ENCODE measurements at places on chromosomes 12 and 14. TPM values are rescaled to one million over a fixed set of nuclear protein-coding genes. Genes with fewer than 3 reads are reported as not detected.

RFLNA gene
- 1.1 TPM for total RNA-seq

TAS2R7 gene
- total RNA-seq: not detected

TPPP2 gene
- 0.62 TPM for total RNA-seq

PPP1R1A gene
- total RNA-seq: 1.1 TPM

SLC10A1 gene
- 0.23 TPM for total RNA-seq

PCED1B gene
- 22.1 TPM for total RNA-seq

LTB4R2 gene
- 8.2 TPM for total RNA-seq

MGST1 gene
- total RNA-seq: 412 TPM

DNA sequence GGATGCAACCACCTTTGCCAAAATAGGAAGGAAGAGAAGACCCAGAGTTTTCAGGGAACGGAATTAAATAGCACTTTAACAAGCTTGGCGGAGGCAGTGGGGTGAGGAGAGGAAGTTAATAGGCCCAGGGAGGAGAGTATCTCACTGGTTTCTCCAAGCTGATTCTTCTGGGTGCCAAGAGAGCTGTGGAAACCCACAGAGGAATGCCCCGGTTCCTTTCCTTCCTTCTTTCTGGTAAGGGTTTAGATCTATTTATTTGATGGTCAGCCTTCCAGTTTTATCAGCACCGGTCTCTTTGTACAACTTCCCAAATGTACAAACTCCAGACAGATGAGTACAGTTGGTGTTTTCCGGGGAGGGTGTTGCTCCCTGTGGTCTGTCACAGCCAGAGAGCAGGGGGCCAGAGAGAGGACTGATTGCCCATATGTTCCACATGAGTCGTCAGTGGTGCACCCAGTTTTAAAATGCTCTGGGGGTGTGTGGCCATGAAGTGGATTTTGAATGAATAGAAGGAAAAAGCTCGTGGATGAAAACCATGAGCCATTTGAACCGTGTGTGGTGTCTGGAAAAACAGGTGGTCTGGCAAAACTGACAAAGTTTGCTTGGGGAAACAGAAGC is 26.6 kb downstream of the PRKCH start:
- DNase-seq: no peak

GRCh38 chr12:124422570-124423523 is 128.0 kb downstream of the RFLNA start:
- peak; percentile 93 for DNase-seq

DNA sequence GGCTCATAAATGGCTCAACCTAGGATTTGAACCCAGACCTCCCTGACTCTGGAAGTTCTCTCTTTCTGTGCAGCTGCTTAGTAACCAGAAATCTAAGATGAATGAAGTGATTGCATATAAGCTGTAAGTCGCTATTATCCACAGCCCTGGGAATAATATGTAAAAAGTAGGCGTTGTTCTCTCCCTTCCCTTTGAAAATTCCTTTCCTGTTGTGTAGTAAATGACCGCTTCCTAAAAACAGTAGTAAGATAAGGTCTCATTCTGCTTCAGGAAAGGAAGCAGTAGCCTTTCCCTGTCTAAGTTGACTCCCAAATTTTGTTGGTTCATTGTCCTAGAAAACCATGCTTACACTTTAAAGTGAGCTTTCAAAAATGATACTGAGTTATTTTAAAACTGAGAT is 418.3 kb downstream of the EGLN3 start:
- DNase-seq: no peak

DNA sequence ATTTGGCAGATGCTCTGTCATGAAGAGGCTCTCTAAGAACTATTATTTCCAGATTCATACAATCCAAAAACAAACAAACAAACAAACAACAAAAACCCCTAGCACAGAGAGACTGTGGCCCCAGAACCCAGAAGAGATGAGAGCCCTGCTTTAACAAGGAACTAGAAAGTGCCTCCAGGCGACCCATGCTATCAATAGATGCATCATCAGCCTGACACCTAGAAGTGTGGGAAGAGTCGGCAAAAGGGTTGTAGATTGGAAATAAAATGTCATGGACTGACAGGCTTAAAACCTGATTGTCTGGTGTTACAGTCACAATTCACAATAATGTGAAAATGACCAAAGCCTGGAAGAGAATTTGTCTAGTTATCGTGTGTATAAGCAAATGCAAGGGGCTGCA is 50.6 kb upstream of the FLRT2 start:
- no peak for DNase-seq

- no peak for DNase-seq
Measured at GRCh38 chr12:121214166-121214777, 4.3 kb downstream of the P2RX4 start.

DNA sequence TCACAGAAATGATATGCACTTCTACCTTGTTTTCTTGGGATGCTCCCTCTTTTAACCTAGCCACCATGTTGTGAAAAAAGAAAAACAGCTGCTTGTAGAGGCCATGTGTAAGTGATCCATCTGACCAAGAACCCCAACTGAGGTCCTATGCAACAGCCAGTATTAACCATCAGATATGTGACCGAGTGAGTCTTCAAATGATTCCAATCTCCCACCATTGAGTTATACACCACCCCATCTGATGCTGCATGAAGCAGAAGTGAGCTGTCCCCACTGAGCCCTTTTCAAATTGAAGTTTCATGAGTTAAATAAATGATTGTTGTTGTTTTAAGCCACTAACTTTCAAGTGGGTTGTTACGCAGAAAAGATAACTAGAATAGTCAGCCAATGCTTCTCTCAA is 20.6 kb upstream of the USP15 start:
- no peak for DNase-seq

GRCh38 chr12:61161961-61162360 is 1098.2 kb upstream of the USP15 start:
- DNase-seq: no peak

DNA sequence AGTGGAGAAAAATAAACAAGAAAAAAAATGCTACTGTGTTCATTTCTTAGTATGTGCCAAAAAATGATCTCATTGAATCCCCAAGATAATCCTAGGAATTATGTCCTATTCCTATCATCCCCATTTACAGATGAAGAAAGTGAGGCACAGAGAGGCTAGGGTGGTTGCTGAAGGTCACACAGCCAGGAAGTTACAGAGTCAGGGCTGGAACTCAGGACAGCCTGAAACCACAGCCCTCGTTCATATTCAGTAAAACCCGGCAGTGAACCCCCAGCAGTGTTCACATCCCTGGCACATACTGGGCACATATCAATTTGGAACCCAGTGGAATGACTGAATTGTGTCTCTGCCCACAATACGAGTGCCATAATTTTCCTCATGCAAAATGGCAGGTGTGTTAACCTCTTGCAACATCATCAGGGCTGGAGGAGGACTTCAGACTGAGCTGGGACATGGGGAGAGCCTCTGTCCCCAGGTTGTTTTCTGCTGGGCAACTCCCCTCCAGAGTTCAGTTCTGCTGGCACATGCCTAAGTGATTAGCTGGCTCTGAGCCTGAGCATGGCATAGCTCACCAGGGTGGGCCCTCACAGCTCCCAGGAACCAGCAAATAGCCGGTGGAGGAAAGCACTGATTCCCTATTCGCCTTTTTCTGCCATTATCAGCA is 2.0 kb upstream of the PPP1CC start:
- no peak for DNase-seq

DNA sequence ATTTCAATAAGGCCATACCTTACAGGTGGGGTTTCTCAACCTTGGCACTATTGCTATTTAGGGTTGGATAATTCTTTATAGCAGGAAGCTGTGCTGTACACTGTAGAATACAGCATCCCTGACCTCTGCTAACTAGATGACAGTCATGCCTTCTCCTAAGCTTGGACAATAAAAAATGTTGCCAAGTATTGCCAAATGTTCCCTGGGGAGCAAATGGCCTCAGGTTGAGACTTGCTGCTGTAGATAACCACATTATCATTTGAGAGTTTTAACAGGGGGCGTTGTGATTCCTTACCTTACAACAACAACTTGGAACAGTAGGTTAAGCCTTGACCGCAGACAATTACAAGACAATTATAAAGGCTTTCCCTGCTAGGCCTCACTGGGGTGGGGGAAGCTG is 1073.6 kb upstream of the TMEM132C start:
- no peak for DNase-seq

DNA sequence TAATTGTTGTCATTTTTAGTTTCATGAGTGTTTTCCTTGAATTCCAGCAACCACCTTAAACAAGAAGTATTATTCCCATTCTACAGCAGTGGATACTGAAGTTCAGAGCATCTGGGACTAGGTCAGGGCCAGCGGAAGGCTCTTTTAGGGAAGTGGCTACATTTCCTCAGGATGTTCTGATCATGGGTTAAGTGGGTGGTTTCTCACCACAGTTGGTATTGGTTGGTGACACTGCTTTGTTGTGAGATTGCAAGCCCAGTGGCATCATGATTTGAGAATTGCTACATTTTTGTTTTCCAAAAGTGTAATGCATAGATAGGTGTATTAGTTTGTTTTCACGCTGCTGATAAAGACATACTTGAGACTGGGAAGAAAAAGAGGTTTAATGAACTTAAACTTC is 47.1 kb downstream of the SYNE2 start:
- no peak for DNase-seq

DNA sequence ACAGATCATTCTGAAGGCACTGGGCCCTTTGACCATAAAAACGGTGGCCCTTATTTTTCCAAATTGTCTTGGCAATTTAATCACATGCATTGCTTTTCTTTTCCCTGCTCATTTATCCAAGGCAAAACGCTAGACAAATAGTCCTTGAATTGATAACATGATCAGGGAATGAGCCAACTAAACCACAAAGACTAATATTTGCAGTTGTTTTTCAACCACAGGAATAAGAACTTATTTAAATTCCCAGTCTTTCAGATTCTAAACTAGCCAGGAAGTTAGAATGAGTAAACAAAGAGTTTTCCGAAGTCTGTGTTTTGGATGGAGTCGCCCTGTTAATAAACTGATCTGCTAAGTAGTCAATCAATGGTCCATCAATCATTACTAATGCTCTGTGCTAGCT is 14.9 kb downstream of the TBX5 start:
- no peak for DNase-seq

- no peak for DNase-seq
Measured at GRCh38 chr12:66799551-66799950, 120.7 kb upstream of the GRIP1 start.

DNA sequence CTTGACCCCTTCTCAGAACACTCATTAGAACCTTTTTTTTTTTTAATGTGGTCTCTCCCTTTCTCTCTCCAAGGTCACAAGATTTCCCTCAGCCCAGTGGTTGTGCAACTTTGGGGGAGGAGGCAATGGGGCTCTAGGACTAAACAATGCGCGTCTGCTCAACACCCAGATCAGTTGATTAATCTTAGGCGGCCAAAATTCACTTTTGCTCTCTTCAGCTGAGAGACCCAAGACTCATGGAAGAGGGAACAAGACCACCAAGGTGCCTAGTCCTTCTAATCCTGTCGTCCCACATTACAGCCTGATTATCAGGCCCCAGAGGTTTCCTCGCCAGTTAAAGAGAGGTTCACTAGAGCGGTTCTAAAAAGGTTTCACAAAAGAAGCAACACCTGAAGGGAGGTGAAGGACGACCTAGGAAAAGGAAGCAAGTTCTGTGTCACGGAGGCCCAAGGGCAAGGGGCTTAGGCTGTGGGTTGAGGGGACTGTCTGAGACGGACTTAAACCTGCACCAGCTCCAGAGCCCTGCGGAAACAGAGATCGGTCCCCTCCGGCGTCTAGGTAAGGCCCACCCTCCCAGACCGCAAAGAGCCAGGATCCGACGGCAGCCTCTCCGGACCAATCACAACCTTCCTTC is 824 bp upstream of the TARBP2 start:
- peak; percentile 81 for DNase-seq

- peak; percentile 78 for DNase-seq
Measured at GRCh38 chr14:61585598-61586543, 109.4 kb upstream of the HIF1A start.

GRCh38 chr12:9066755-9067423 is 48.8 kb downstream of the A2M start:
- DNase-seq: no peak

GRCh38 chr12:50751948-50752721 is 11.8 kb upstream of the ATF1 start:
- DNase-seq: peak; percentile 13

GRCh38 chr12:46830731-46831334 is 5.0 kb upstream of the SLC38A4 start:
- no peak for DNase-seq

DNA sequence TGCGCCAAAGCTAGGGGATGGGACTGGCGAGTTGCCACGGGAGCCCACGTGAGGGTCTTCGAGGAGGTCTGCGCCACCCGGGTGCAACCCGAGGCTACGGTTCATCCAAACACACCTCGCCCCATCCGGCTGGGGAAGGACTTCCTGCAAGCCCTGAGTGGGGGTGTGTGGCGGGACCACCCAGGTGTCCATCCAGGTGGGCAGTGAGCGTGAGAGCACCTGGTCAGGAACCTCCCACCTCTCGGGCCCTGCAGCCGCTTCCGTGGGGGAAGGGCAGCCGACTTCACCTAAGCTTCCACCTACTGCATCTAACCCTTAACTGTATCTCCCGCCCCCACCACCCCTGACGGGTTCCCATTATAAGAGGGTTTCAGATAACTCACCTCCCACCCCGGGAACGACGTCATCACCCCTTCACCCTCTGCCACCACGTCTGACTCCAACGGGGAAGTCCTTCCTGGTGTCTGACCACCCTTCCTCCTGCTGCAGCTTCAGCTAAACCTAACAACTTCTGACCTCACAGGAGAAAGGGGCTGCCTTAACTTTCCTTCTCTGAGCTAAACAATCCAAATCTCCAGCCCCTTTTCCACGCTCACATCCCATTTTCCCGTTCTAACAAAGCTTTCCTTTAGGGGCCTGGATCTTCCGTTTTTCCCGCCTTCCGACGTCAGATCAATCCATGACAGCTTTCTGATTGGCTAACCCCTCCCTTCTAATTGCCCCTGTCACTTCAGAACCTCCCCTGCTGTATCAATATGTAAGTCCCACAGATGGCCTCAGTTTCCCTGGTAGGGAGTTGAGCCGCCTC is 27.4 kb upstream of the SMUG1 start:
- DNase-seq: no peak

DNA sequence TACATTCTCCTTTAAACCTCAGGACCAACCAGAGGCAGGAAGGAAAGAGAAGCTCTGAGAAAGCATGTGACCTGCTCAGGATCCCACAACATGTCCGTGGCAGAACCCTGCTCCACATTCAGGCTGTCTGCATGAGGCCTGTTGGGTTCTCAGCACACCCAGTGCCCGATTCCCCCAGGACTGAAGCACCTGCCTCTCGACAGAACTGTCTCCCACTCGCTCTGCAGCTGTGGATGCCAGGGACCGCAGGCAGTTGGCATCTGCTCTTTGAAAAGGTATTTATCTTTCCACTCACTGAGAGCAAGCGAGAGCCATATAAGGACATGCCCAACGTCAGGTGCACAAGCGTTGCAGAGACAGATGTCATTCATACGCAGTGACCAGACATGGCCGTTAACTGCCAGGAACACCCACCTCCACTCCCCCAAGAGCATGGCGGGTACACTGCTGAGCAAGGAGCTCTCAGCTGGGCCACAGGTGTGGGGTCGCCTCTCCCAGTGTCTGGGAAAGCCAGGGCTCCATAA is 18.9 kb downstream of the PITPNM2 start:
- DNase-seq: no peak

- DNase-seq: no peak
Measured at GRCh38 chr12:103269946-103270345, 225.8 kb downstream of the C12orf42 start.

All from ureter (tissue), 1 donor.